Stimulated activated CD4-positive, alpha-beta T cell treated with anti-CD3 and anti-CD28 coated beads, TNF-alpha, amount 100 ng/mL, for 48 hours (primary cell): ENCODE measurements at places on chromosomes 16 and 17.

DNA sequence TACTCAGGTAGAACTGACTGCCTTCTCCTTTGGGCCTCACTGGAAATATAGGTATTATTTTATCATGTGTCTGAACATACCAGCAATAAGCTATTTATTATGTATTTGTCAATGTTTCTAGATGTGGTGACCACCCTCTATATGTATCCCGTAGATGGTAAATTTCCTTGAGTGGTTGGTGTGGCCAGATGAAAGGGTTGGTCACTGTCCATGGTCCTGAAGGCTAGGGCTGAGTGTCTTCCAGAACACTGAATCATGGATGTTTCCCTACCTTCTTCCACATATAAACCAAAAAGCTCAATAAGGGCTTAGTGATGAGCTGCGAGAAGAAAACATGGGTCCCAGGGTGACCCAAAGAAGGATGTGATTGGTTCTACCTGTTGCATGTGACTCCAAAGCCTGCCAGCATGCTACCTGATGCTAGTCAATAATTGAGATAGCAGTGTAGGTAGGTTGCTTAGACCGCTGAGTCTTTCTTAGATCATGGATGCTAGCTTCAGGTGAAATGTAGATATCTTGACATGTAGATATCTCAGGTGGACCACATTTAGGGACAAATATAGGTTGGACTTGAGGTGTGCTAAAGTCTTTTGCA, 150.3 kb downstream of the ASIC2 start:
- peak; percentile 1 for DNase-seq

GRCh38 chr17:51050291-51051033, 70.2 kb downstream of the SPAG9 start:
- no peak for DNase-seq

GRCh38 chr17:12398441-12399051, 267.1 kb upstream of the MYOCD start:
- no peak for DNase-seq

DNA sequence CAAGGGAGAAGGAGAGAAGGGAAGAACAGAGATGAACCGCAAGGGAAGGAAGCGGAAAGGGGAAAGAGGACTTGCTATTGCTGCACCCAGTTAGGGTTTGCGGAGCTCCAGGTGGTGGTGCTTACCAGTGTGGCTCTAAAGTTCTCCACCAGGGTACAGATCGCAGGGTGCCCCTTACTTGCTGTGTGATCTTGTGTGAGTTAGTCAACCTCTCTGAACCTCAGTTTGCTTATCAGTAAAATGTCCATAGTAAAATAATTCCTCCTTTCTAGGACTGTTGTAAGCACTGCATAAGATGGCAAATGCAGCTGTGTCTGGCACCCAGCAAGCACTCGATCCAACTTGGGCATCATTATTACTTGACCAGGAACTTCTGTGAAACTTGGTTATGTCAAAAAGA, 230.7 kb upstream of the CDH5 start:
- DNase-seq: no peak

DNA sequence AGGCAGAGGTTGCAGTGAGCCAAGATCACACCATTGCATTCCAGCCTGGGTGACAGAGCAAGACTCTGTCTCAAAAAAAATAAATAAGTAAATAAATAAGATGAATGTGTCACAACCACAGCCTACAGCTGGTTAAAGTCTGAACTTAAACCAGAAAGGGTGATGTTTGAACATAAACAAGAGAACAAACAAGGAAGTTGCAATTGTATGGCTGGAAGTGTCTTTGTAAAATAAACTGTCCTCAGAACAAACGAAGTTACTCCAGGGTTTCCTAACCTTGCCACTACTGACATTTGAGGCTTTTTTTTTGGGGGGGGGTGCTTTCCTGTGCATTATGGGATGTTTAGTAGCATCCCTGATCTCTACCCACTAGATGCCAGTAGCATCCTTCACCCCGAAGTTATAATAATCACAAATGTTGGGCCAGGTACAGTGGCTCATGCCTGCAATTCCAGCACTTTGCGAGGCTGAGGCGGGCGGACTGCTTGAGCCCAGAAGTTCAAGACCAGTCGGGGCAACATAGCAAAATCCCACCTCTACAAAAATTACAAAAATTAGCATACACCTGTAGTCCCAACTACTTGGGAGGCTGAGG, 119.2 kb downstream of the XYLT1 start:
- no peak for DNase-seq
